ENCODE measurements at places on chromosomes 3 and 15.

- no peak for DNase-seq
Observed at GRCh38 chr3:185995352-185995751, 57.5 kb upstream of the TRA2B start.

DNA sequence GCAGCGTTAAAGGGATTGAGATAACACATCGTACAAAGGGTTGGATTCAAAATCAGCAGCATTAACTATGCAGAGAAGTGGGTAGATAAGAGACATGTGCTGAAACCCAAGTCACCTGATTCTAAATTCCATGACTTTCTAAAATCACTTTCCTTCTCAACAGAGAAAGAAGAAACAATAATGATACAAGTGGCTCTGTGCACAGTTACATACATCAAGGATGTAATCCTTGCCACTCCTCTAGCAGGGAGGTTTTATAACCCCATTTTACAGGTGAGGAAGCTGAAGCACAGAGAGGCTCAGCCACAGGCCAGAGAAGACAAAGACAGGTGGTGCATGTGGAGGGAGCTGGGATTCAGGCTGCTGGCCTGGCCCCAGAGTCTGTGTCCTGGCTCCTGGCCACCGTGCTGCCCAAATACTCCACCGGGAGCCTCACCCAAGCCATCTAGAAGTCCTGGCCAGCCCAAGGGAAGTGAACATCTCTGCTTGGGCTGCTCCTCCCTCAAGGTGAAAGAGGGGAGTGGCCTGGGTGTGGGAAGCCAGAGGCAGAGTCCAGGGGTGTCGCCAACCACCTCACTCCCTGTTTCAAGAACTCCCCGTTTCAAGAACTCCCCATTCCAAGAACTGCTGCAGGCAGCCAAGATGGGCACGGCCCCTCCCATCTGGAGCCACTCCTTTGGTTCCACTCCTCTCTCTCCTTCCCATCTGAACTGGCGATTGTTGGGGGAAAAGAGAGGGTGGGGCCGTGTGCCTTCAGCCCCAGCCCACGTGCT, 147.1 kb downstream of the NUP210 start:
- DNase-seq, result no peak

GRCh38 chr3:35498506-35499210, 140.7 kb upstream of the ARPP21 start:
- no peak for DNase-seq

GRCh38 chr3:45872569-45872968, 13.8 kb upstream of the CCR9 start:
- DNase-seq, result no peak

- peak; percentile 12 for DNase-seq
Observed at GRCh38 chr15:28901987-28902745, 16.4 kb downstream of the APBA2 start.

- no peak for DNase-seq
Observed at GRCh38 chr15:70906842-70907241, 14.2 kb downstream of the LRRC49 start.

DNA sequence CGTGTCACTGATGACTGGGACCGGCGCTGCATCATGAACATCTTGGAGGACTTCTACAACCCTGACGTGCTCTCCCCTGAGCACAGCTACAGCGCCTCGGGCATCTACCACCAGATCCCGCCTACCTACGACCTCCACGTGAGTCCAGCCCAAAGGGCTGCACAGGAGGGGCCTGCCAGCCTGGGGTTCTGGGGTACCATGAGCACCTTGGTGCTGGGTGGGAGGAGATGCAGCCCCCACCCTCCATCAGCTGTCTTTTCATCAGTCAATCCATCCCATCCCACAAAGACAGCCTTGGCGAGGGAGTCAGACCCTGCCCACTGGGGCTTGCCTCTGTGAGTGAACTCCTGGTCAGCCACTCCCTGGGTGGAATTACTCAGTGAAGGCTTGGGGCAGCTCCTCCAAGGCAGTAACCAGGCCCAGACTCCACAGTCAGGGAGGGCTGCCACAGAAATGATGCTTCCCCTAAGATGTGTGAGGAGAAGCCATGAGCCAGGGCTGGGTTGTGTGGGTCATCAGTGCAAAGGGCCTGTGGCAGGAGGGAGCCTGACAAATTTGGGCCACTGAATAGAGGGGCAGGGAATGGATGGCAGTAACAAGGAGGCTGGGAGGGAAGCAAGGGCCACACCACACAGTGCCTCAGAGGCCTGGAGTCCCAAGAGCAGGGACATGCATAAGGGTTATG, 47.9 kb downstream of the SEMA3G start:
- DNase-seq, result no peak

DNA sequence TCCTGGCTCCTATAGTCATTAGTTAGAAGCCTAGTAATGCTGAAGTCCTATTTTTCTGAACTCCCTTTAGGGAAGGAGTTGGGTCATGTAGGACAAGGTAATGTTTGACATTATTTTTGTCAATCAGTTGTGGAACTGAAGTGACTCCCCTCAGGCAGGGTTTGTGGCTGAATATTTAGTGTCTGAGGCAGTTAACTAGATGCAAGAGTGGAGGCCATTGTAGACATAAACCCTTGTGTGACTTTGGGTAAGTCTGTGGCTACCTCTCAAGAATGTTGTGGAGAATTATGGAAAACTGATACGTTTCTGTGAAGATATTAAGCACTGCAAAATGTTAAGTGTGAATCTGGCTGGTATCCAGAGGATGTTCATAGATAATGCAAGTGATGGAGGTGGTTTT, 125.2 kb upstream of the PHLDB2 start:
- no peak for DNase-seq

DNA sequence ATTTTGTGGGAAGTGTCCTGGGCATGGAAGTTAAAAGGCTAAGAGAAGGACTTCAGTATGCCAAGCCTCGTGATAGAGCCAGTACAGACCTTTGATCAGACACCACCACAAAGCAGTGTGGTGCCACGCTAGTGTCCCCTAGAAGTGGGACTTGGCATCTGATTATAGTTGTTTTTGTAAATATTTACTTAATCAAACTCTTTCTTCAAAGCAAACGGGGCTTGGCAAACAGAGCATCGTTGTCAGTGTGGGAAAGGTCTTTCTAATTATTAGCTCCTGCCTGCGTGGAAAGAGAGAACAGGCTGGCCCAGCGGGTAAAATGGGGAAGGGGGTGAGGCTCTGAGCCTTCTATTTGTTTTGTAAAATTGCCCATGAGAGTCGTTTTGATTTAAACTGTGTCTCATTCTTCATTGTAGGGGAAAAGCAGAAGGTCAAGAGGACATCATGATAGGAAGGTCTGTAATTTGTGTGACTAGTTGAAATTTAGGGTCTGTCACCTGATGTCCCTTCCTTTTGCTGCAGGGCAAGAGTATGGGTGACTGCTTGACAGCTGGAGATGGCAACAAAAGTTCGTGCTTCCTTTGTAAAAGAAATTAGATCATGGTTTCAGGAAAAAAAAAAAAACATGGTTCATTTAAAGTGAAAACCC, 105.0 kb downstream of the IQCH start:
- DNase-seq, result no peak

DNA sequence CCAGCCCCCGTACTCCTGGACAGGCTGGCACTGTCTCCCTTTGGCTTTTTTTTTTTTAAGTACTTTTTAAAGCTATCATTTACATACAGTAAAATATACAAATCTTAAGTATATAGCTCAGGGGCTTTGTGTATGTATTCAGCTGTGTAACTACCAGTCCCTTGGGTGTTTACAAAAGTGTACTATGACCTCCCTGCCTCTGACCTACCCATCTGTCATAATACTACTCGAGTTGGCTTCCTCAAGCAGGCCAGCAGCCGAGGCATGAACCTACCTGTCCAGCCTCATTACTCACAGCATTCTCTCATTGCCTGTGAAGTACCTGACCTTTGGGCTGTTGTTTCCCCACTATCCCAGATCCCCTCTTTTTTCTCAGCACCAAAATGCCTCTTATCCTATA, 33.2 kb downstream of the ABHD2 start:
- DNase-seq, result no peak

- DNase-seq, result no peak
Observed at GRCh38 chr3:24662449-24663345, 168.0 kb upstream of the THRB start.

DNA sequence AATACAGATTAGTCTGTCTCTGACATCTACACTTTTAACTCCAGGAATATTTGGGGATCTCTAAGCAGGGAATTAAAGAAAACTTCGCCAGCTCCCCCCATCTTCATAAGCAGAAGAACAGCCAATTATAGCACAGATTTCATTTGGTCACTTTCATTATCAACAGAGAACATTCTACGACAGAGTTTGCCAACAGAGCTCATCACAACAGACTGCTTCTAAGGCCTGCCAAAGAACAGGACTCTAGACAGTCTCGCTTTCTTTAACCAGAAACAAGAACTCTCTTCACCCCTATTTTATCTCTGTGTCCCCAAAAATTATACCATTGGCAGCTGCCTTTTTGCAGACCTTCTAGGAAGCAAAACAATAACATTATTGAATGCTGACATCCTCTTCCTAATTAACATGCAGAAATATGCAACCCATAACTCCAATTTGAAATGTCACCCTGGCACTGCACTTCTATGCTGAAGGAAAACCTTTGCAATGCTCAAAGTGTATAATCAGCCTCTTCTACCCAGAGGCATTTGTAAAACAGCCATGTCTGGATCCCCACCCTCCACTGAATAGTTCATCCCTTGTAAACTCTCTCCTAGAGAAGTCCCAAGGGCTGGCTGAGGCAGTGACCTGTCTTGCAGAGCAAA, 552.8 kb downstream of the MAGI1 start:
- no peak for DNase-seq

DNA sequence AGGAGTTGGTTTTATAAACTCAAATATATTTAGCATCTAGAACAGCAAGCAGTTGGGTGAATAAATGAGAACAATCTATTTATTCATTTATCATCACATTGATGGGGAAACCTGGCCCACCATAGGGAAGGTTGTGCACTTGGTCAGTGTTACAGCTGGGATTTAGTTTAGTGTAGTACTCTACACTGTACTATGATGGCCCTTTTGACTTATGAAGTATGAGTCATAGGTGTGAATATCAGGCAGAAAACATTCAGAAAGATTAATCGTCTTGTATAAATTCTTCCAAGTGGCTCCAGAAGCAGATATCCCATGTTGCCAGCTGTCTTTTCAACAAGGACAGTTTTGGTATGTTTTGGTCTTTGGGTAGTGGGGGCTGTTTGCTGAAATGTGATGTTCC, 38.0 kb downstream of the BBS4 start:
- no peak for DNase-seq

GRCh38 chr3:179673523-179673922, 20.7 kb downstream of the USP13 start:
- no peak for DNase-seq

DNA sequence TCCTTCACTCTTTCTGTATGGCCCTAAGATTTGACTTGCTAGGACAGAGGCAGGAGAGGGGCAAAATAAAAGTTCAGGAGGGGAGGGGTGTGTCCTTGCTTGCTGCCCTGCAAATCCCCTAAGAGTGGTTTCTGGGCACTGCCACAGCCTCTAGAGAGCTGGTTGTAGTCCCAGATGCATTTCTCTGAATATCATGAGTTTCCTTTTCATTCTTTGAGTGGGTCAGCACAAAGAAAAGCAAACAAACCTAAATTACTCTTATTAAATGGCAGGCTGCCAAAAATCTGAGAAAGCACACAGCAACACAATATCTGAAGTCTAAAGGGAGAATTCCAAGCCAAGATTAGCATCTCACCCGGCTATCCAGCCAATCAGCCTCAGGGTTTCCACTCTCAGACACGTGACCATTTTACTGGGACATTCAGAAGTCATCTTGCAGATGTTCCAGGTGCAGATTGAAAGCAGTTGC, 919.3 kb downstream of the TUSC7 start:
- no peak for DNase-seq

GRCh38 chr3:171772427-171773056, 37.7 kb downstream of the PLD1 start:
- peak; percentile 77 for DNase-seq

GRCh38 chr15:34729886-34730285, 24.9 kb downstream of the GJD2 start:
- DNase-seq, result no peak

GRCh38 chr3:14283092-14283812, 104.6 kb downstream of the LSM3 start:
- DNase-seq, result no peak
